Iris pigment epithelial cell (primary cell): ENCODE measurements at places on chromosomes 13 and 19.

GRCh38 chr13:46487748-46488147 lies 65.2 kb upstream of the LRCH1 start:
- DNase-seq = no peak

- DNase-seq = peak; percentile 94
Measured at GRCh38 chr13:33204130-33204927, 81.2 kb downstream of the STARD13 start.

GRCh38 chr13:43058318-43058674 lies 34.9 kb downstream of the DNAJC15 start:
- peak; percentile 82 for DNase-seq

DNA sequence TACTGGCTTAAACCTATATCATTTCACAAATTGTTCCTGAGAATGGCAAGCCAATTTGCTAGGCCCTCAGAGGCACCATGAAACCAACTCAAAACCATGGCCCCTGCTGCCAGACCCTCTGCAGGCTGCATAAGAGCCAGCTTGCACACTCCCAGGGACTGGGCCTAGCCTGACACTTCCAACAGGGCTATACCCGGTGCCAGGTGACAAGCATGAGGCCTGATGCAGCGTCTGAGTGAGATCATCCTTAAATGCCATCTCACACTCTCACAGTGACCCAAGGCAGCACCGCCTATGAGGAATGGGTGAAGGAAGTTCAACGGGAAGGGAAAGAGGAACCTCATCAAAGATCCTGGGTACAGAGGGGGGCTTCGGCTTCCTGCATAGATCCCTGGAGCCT lies 65.6 kb downstream of the C13orf42 start:
- no peak for DNase-seq

DNA sequence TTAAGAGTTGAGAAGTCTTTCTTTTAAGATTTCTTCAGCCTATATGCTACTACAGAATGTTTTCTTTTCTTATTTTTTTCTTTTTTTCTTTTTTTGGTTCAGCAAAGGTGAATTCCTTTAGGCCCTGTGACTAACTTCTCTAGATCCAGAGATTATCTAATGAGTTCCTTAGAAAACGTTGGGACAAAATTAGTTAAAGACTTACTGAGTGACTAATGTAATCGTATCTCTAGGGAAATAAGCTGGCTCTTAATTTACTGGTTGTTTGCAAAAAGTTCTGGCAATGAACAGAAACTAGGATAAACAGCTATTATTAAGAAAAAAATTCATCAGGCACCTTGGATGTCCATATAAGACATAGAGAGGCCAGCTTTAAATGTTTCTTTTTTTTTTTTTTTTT lies 30.7 kb upstream of the CSNK1A1L start:
- no peak for DNase-seq

- DNase-seq = no peak
Measured at GRCh38 chr13:91141543-91142061, 205.9 kb upstream of the MIR17HG start.

DNA sequence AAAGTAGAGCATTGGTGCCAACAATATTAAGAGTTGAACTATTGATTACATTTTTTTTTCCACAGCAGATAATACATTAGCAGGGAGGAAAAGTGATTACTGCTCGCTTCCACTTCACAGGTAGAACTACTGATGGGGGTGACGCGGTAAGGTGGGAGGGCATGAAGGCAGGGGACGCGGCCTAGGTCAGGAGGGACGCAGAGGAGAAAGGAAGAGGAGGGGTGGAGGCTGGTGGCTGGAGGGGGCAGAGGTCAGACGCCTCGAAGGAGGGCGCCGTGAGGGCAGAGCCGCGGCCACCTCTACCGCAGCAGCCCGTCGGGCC lies 287 bp upstream of the B3GLCT start:
- no peak for DNase-seq

DNA sequence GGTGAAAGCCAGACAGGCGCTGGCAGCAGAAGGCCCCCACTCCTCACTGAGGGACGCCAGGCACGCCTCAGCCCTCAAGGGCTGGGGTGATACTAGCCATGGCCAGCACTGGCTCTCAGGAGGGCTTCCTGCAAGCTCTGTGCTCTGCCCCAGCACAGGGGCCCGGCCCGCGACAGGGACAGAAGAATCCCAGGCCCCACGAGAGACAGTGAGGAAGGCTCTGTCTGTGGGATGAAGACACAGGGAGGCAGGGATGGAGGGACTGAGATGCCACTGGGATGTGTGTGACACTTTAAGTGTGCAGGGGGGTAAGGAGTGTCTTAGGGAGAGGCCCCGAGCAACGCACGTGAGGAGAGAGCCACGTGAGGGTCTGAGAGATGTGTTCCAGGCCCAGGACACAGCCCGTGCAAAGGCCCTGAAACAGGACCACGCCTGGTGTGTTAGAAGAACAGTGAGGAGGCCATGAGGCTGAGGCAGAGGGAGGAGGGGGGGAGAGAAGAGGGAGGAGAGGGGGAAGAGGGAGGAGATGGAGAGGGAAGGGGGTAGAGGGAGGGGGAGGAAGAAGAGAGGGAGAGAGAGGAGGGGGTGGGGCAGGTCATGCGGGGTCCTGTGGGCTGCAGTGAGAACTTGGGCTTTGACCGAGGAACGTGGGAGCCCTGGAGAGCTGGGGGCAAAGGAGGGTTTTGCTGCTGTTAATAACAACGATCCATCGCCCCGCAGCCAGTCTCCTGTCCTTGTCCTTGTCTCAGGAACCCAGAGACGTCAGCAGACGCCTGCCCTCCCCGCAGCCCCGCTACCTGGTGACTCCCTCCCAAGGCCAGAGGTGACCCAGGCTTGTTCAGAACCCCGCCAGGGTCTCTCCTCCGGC lies 7.2 kb downstream of the RPL36 start:
- no peak for DNase-seq

GRCh38 chr19:3968556-3969434 lies 2.1 kb downstream of the DAPK3 start:
- DNase-seq = peak; percentile 99

DNA sequence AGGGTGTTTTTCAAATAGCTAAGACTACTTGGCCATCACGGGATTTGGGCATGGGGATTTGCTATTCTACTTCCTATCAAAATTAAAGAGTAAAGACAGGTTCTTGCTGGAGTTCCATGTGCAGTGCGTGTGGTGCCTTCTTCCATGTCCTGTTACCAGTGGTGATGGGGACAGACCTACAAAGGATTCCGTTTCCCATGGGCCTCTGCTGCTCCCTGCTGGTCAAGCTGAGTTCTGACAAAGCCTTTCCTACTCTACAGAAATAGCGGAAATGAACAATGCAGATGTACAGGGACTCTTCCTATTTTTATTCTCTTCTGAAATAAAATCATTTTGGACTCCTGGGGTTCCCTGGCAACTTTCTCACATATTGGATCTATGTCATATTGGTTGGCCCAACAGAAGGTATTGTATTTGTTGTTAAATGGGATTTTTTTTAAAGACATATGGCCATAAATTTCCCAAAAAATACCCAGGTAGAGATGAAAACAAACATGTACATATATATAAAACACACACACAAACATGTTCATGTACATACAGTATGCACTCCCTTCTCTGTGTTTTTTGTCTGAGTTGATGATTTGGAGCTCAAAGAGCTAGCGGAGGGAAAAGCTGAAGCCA lies 90.5 kb upstream of the SLC15A1 start:
- DNase-seq = peak; percentile 77

- DNase-seq = no peak
Measured at GRCh38 chr13:51921790-51922740, 60.3 kb downstream of the CCDC70 start.

DNA sequence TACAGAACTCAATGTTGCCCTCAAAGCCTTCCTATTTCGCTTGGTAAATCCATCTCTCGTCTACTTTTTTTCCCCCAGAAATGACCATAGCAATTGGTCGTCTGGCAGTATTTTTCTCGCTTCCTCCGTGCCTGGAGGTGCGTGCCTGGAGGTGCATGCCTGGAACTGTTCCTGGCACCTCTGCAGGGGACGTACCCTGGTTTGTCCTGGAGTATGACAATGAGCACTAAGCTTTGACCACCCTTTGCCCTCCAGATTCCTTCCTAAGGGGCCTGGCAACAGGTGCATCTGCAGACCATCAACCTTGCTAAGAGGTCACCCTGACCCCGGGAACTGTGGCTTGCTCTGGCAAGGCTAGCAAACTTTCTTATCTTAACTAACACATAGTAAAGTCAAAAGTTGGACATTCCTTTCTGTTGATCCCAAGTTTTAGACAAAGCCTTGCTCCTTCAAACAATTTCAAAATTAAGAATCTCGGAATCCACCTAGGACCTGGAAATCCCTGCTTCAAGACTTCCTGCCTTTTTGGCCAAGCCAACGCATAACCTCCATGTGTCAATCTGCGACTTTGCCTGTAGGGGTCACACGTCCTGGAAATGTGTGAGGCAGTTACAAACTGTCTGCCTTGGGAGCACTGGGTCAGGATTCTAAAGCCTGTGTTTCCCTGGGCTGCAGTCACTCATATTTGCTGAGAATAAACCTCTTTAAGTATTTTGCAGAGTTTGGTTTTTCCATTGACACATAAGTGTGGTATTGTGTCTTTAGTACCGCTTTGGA lies 28.8 kb upstream of the TUBGCP3 start:
- peak; percentile 49 for DNase-seq

DNA sequence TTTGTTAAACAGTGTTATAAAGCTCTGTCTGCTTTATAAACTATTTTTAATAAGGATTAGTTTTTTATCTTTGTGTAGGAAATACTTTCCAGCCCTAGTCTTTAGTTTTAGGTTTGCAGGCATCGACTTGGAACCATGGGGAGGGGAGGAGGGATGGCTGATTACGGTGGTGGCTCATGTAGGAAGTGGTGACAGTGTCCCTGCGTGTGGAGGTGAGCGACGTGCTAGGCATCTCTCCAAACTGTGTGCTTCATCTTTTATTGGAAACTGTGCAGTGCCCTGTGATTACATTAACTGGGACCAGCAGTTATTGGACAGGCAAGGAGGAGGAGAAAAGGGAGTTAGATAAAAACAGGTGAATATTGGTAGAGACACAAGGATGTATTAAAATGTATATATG lies 203.8 kb downstream of the ATP8A2 start:
- no peak for DNase-seq

- DNase-seq = no peak
Measured at GRCh38 chr13:109058087-109058486, 428.7 kb downstream of the MYO16 start.

DNA sequence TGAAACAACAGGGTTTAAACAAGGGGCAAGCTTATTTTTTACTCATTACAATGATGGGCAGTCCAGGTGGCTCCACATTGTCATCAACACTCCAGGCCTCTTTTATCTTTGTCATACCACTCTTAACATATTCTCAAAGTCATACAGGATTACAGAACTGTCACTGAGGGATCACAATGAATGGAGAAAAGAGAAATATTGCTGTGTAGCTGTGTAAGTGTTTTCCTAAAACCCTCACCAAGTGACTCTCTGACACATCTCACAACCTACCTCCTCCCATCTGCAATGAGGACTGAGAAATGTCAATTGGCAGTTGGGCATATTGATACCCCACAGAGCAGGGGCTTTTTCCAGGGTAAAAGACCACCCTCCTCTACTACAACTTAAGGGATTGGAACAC lies 562.1 kb downstream of the TBC1D4 start:
- no peak for DNase-seq

- DNase-seq = no peak
Measured at GRCh38 chr13:111339366-111340143, 19.1 kb downstream of the TEX29 start.

DNA sequence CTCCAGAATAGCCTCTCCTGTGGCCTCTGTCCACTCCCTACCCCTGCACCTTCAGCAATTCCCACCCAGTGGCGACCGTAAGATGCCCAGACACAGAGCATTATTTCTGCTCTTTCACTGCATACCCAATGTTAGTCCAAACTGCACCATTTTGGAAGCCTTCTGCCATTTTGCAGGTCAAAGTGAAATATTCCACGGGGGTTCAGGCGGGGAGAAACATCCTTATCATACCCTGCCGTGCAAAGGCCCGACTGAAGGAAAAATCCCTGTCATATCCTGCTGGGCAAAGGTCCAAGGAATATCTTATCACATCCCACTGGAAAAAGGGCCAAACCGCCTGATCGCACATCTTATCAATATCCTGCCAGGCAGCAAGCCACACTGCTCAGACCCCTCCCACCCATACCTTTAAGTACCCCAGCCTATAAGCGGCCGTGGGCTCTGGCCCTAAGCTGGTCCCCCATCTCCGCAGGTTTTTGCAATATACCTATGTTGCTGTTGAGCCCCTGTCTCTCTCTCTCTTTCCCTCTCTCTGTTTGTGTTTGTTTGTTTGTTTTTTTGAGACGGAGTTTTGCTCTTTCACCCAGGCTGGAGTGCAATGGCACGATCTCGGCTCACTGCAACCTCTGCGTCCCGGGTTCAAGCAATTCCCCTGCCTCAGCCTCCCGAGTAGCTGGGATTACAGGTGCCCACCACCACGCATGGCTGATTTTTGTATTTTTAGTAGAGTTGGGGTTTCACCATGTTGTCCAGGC lies 18.2 kb downstream of the CLEC11A start:
- no peak for DNase-seq

DNA sequence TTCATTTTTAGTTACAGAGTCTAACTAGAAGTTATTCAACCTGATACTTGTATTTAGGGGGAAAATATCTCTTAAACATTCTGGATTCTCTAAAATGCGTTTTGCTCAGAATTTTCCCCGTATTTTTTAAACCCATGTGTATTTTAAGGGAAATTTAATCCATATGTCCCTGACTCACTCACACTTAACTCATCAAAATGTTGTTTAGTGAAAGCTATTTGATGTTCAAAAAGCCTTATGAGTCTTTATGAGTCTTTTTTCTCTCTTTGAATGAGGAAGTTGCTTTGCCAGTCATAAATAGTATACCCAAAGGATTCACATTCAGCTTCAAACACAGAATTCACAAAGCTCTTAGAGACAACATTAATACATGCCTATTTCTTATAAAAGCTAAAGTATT lies 16.4 kb downstream of the MAB21L1 start:
- DNase-seq = no peak

DNA sequence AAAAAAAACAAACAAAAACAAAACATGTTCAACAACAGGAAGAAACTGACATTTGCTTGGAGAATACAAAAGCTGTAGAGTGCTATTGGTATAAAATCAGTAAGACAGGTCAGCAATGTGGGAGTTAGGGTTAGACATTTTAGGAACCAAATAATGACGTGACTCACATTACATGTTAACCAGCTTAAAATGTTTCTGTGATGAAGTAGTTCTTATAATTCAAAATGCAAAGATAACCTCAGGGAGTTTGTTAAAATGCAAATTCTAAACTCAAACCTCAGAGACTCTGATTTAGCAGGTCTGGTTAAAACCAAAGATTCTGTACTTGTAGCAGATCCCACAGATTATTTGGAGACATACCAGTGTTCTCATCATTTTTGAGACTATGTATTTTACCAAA lies 549.4 kb upstream of the SLITRK1 start:
- peak; percentile 69 for DNase-seq

GRCh38 chr13:76455960-76456359 lies 430.2 kb downstream of the KCTD12 start:
- DNase-seq = peak; percentile 78

GRCh38 chr13:39910833-39911232 lies 255.4 kb downstream of the COG6 start:
- DNase-seq = peak; percentile 69

DNA sequence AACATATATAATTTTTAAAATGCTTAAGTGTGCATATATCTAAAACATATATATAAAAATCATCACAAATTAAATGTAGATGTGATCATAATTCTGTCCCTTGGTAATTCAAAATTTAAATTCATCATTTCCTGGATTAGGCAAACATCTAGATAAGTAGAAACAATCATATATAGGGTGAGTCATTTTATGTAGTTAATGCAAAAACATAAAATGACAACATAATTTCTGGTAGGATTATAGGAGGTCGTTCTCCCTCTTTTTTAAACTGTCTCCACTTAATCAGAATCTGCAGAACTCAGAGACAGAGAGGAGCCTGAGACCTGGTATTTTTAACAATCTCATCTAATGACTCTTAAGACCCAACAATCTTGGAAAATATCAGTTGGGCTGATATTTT lies 333.4 kb downstream of the KCTD12 start:
- no peak for DNase-seq
